ENCODE measurements at places on chromosomes 3 and 15.

DNA sequence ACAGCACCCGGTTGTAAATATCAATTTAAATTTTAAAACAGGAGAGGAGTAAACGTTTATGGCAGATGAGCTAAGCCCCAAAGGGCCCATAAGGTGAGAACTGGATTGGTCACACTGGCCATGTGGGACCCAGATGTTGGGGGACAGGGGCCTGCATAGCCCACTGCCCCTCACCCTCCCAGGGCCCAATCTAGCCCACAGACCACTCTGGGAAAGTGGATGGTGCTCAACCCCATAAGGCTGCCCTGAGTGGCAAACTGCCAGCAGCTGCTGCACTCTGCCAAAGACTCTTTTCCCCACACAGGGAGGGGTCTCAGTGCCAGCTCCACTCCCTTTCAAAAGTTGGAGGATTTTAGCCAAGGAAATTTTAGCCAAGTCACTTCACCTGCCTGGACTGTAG is 42.5 kb downstream of the CCDC12 start:
- DNase-seq, result no peak

DNA sequence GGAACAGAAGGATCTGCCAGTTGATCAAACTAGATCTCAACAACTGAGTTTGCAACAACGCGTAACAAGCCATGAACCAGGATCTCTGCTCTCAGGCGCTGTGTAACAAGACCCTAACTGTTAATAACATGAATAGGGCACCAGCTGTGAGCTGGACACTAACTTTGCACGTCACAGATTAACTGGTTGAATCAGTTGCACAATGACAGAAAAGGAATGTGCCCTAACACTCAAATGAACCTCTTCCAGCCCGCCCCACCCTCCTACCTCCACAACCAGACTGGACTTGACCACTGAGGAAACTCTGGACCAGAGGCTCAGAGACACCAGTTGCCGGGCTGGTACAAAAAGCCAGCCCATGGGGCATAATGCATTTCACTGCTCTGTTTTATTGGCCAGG is 34.3 kb downstream of the MCF2L2 start:
- no peak for DNase-seq

DNA sequence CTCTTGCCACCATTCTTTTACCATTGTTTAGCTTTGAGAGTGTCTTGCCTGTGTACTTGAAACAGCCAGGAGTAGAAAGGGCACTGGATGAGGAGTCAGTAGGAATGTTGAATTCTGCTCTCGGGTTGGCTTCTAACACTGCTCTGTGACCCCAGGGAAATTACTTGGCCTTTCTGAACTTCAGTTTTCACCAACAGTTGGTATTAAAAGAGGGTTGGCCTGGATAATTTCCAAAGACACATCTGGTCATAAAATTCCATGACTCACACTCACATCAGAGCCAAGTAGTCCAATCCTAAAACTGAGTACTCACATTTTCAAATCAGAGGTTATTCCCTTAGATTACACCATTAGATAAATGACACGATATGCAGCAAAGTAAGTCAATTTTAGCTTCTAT is 141.6 kb downstream of the ECT2 start:
- no peak for DNase-seq

DNA sequence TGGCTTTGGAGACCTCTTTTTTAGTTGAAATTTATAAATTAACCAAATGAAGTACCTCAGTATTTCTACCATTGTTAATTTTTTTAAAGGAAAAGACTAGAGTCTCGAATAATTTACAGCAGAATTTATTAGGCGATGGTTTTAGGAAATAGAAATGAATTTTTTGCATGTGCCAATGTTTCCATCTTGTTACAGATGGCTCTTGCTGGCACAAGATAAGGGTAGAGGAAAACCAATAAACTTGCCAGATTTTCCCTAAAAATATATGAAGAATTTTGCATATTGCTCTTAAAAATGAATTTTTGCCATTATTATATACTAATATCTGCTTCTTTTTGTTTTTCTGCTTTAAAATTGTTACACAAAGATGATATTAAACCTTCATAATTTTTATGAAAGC is 380.7 kb downstream of the NLGN1 start:
- no peak for DNase-seq

GRCh38 chr3:185067173-185067572 is 85.7 kb downstream of the C3orf70 start:
- no peak for DNase-seq

DNA sequence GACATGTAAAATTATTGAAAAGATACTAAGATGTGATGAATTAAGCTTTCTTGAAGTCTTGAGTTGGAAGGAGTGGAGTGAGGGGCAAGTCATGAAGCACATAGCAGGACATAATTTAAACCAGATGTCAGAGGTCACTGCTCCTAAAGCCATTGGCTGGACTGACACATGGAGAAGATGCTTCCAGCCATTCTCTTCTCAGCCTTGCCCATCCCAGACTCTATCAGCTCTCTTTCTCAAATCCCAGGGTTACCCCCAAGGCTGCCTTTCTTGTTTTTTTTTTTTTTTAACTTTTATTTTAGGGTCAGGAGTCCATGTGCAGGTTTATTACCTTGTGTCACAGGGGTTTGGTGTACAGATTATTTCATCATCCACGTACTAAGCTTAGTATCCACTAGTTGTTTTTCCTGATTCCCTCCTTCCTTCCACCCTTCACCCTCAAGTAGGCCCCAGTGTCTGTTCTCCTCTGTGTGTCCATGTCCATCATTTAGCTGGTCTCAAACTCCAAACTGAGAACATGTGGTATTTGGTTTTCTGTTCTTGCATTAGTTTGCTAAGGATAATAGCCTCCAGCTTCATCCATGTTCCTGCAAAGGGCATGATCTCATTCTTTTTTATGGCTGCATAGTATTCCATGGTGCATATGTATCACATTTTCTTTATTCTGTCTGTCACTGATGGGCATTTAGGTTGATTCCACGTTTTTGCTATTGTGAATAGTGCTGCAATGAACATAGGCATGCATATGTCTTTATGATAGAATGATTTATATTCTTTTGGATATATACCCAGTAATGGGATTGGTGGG is 18.9 kb downstream of the XIRP1 start:
- DNase-seq, result no peak

DNA sequence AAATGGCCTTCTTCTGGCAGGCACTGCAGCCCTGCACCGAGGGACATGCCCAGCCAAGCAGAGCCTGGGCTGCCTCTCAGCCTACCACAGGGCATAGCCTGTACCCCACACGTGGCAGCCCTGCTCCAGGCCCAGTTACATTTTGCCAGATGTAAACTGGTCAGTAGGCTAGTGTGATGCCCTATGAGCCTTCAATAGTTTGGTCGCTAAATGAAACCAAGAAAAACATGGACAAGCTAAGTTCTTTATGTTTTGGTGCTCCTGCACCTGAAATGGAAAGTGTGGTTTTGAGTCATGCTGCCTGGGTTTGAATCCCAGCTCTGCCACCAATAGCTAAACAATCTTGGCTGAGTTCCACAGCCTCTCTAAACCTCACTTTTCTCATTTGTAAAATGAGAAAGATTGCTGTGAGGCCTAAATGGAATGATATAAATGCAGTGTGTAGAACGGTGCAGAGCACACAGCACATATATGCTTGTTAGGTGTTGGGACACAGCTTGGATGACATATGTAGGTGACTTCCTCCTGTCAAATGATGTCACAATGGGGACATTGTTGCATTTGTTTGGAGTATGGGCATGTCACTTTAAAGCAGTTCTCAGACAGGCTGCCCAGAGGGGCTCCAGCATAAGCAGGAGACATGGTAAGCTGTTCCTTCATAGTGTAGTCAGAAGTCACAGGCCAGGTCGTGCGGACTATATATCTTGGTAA is 57.4 kb downstream of the ZBTB38 start:
- no peak for DNase-seq

GRCh38 chr3:35739181-35739809 is 100.0 kb downstream of the ARPP21 start:
- no peak for DNase-seq

DNA sequence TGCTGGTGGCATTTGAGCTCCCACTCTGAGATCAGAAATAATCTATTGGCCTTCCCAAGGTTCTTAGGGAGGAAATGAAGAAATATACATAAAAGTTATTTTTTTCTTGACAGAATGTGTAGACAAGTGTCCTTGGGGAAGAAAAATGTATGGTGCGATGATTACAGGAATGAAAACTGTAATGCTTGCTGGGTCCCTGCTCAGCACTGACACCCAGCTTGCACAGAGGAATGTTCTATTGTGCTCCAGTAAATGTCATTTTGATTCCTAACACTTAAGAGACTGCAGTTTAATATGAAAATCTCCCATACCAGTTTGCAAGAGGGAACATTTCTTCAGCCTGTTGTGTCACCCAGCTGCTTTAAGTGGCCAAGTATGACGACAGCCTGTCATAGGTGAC is 271.3 kb upstream of the TPM1 start:
- no peak for DNase-seq

DNA sequence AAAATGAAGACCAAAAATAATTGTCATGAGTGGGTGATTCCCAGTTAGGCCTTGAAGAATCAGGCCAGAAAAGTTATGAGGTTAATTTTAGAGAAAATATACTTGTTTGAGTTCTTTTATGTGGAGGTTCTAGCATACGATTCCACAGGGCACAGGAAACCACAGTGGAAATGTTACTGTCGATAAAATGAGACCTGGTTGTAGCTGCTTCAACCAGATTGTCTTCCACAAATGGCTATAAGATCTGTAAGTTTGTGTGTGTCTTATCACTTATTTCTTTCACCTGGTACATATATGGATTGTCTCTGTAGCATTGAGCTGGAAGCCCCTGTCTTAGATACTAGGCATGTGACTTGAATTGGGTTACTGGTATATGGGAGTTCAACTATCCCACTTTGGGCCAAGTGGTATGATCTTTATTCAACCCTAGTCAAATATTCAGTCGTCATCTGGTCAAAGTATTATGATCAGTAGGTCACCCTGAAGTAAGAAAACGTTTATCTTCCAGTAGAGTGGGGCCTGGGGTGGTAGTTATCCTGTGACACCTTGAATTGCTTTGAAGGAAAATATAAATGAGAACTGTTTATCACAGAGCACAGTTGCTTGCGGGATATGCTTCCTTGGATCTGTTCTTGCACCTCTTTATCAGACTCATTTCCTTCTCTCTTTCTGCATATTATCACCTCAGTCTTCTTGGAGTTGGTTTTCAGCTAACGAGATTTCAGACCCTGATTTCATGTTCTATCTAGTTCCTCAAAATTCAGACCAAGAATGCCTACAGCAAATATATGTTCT is 21.5 kb upstream of the ZNF609 start:
- no peak for DNase-seq

GRCh38 chr15:42650208-42651066 is 75.0 kb downstream of the STARD9 start:
- DNase-seq, result no peak

DNA sequence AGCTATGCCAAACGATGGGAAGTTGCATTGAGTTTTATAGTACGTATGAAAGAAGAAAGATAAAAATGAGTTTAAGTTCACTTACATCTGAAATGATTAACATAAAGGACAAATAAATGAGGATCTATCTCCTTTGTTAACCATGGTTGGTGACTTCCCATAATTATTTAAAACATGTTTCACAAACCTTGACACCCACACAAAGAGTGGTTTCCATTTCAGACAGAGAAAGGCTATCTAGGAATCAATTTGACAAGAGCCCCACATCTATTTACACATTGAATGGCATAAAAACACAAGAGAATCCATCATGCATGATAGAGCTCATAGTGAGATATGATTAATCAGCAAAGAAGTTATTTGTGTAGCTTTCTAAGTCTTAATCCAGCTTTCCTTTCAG is 14.2 kb upstream of the MTMR10 start:
- no peak for DNase-seq

- DNase-seq, result peak; percentile 37
These were observed 8.4 kb upstream of the ATR start for GRCh38 chr3:142586803-142587406.

DNA sequence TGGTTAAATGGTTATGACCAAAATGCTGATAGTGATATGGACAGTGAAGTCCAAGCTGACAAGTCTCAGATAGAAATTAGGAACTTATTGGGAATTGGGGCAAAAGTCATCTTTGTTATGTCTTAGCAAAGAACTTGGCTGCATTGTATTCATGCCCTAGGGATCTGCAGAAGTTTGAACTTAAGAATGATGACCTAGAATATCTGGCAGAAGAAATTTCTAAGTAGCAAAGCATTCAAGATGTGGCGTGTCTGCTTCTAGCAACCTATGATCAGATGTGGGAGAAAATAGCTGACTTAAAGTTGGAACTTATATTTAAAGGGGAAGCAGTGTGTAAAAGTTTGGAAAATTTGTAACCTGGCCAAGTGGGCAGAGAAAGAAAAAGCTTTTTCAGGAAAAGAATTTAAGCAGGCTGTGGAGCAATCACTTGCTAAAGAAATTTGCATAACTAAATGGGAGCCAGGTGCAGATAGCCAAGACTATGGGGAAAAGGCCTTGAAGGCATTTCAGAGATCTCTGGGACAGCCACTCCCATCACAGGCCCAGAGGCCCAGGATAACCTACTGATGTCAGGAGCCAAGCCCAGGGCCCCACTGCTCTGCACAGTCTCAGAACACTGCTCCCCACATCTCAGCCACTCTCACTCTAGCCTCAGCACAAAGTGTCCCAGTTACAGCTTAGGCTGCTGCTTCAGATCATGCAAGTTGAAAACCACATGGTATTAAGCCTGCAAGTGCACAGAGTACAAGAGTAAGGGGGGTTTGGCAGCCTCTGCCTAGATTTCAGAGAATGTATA is 147.8 kb upstream of the TGFBR2 start:
- DNase-seq, result no peak

DNA sequence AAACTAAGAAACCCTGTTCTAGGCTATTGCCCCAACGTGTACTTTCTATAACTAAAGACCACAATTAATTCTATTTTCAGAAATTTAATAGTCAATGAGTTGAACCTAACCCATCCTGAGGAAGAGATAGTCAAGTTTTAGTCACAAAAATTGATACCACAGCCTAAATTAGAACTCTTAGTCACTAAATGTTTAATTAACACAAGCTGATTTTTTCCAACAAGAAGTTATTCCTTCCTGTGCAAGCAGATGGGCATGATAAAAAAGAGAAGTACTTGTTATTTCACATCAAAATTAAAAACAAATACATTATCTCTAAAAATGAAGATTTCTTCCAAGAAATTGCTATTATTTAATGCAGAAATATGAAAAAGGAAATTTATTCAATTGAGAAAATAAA is 38.4 kb upstream of the TERB2 start:
- DNase-seq, result no peak

- no peak for DNase-seq
These were observed 29.0 kb downstream of the ADCY5 start for GRCh38 chr3:123419850-123420297.

- DNase-seq, result no peak
These were observed 370.6 kb upstream of the ROBO2 start for GRCh38 chr3:76669322-76669721.

DNA sequence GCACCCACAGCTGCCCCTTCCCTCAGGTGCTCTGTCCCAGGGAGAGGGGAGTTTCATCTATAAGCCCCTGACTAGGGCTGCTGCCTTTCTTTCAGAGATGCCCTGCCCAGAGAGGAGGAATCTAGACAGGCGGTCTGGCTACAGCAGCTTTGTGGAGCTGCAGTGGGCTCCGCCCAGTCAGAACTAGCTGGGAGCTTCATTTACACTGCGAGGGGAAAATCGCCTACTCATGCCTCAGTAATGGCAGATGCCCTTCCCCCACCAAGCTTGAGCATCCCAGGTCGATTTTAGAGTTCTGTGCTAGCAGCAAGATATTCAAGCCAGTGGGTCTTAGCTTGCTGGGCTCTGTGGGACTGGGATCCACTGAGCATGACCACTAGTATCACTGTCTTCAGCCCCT is 181.2 kb upstream of the RARB start:
- no peak for DNase-seq

Measured in NCI-H1048 (cell line).